IMR-90 (cell line): ENCODE measurements at places on chromosomes 2 and 18. TPM values are rescaled to one million over a fixed set of nuclear protein-coding genes. Genes with fewer than 3 reads are reported as not detected.

Gene SEMA4C
- total RNA-seq: 13.3 and 15.8 TPM in 2 replicates

Gene NYAP2
- not detected in 2 replicates for total RNA-seq

DNA sequence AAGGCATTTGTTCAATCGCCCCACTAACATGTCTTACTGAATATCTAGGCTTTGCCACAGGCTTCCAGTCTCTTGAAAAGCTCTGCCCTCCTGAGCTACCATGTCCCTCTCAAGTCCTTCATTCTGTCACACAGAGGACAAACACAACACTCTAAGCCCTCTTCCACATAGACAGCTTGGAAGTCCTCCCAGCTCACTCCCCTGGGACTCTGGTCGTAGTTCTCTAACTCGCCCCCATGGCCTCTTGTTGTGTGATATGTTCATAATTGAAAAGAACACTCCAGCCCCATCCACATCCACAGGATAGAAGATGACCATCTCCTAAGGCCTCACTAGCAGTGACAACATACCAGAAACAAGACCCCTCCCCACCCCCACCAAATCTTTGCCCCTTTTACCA is 37.9 kb downstream of the BUB1 start:
- no peak for DNase-seq

DNA sequence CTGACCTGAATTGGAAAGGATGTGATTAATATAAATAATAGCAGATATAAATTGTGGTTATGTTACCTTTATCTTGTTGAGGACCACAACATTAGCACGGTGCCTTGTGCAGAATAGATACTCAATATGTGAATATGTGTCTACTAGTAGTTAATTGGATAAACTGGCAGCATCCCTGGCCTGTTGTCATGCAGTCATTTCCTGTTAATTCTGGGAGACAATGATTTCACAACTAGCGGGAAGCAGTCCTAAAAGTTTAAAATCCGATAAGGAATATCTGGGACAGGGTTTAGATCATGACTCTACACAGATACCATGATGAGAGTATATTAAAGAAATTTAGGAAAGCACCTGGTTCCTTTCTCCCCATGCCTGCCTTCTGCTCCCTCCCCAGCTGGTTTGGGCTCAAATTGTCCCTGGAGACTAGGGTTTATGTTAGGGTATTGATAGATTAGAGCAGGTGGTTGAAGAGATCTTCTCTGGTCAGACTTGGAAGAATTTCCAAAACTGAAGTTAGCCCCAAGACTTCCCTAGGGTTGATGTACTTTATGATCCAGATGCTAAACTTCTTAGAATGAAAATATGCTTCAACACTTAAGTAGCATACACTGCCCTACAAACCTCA is 32.8 kb downstream of the CYBRD1 start:
- DNase-seq: no peak

DNA sequence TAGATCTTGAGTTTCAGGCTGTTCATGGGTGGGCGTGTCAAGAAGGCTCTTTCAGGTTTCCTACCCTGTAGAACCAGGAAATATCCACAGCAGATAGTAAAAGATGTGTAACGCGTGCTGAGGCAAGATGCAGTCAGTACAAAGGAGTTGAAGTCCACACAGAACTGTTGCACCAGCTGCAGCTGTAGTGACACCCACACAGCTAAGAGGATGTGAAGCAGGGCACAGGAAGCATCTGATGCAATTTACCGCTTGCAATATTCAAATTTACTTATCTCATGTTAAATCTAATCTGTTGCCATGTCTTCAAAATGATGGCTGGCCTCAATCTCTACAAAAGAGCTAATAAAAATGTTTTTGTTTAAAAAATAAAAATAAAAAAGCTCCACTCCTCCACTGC is 132.8 kb downstream of the ARHGAP15 start:
- peak; percentile 27 for DNase-seq

GRCh38 chr2:23615216-23616020 is 230.4 kb downstream of the KLHL29 start:
- DNase-seq: no peak
